ENCODE measurements at places on chromosomes 7 and 10.

DNA sequence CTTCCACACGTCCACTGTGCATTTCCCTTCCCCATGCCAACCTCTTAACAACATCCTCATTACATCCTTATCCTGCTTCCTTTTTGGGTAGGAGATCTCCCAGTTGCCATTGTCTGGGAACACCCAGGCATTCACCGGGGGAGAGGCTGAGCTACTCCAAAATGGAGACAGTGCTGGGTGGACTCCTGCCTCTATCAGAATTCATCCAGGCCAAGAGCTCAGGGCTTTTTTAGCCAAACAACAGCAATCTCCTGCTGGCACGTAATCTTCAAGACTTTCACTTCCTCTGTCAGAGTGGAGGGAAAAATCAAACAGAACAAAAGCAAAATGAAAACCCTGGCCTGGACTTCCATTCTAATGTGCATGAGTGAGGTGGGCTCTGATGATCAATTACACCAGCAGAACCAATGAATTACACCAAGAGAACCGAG, 245.0 kb downstream of the PRPF18 start:
- no peak for DNase-seq

GRCh38 chr7:158955146-158955870, 99.0 kb downstream of the DYNC2I1 start:
- DNase-seq, result no peak

GRCh38 chr10:122624546-122624945, 64.0 kb downstream of the DMBT1 start:
- no peak for DNase-seq

- no peak for DNase-seq
Observed at GRCh38 chr7:153034791-153035190, 275.2 kb downstream of the ACTR3B start.

GRCh38 chr7:95867309-95867708, 95.0 kb downstream of the DYNC1I1 start:
- DNase-seq, result no peak

- DNase-seq, result peak; percentile 91
Observed at GRCh38 chr10:69451209-69451783, at the start of gene TSPAN15. Gene TSPAN15, plus strand, starts transcription at chr10:69451465. Its CDS starts 130 bp downstream, at chr10:69451595.

- no peak for DNase-seq
Observed at GRCh38 chr10:46005383-46005782, 25.0 kb downstream of the NCOA4 start.

DNA sequence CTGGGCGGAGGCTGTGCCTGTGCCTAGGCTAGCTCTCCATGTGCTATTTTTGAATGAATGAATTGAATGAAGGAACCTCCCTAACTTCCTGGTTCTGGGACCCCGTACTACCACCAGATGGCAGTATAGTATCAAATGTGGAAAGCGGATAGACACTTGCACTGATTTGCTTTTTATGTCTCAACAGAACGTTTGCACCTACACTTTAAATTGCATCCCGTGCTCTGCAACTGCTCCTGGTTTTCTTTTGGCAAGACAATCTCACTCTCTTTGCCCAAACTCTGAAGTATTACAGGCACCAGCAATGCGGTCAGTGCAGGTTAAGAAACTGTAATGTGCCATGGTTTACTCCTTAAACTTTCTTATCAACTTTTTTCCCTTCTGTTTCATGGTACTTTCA, 6.5 kb downstream of the FZD8 start:
- DNase-seq, result peak; percentile 59
